ENCODE measurements at places on chromosomes 2 and 18. TPM values are rescaled to one million over a fixed set of nuclear protein-coding genes. Genes with fewer than 3 reads are reported as not detected.

RFX8 gene
- polyA plus RNA-seq: not detected

CHRNG gene
- polyA plus RNA-seq: not detected

PPP1R1C gene
- not detected for polyA plus RNA-seq

ALPI gene
- not detected for polyA plus RNA-seq

MLPH gene
- not detected for polyA plus RNA-seq

POU3F3 gene
- not detected for polyA plus RNA-seq

DSC2 gene
- 4.7 TPM for polyA plus RNA-seq

SCYGR4 gene
- polyA plus RNA-seq: not detected

RAPGEF4 gene
- not detected for polyA plus RNA-seq

CNRIP1 gene
- 1.3 TPM for polyA plus RNA-seq

SOWAHC gene
- polyA plus RNA-seq: not detected

LDLRAD4 gene
- not detected for polyA plus RNA-seq

LINC00305 gene
- not detected for polyA plus RNA-seq

TBC1D8 gene
- 1.2 TPM for polyA plus RNA-seq

FSIP2 gene
- polyA plus RNA-seq: not detected

SERPINB5 gene
- polyA plus RNA-seq: 0.20 TPM

TNFRSF11A gene
- 0.03 TPM for polyA plus RNA-seq

ZEB2 gene
- 46.5 TPM for polyA plus RNA-seq

DARS1 gene
- polyA plus RNA-seq: 89.7 TPM

C2orf78 gene
- polyA plus RNA-seq: 0.45 TPM

HOXD13 gene
- polyA plus RNA-seq: not detected

ERFE gene
- 7.1 TPM for polyA plus RNA-seq

FAM117B gene
- 1.7 TPM for polyA plus RNA-seq

UGT1A5 gene
- not detected for polyA plus RNA-seq

CDK5R2 gene
- polyA plus RNA-seq: not detected

IL1RL2 gene
- not detected for polyA plus RNA-seq

ALK gene
- not detected for polyA plus RNA-seq

RIOK3 gene
- polyA plus RNA-seq: 53.9 TPM

L3MBTL4 gene
- polyA plus RNA-seq: not detected

DUSP2 gene
- polyA plus RNA-seq: not detected

NCKAP5 gene
- not detected for polyA plus RNA-seq

PLB1 gene
- polyA plus RNA-seq: 0.07 TPM

TMEFF2 gene
- polyA plus RNA-seq: not detected

LGALSL gene
- not detected for polyA plus RNA-seq

WDPCP gene
- polyA plus RNA-seq: 1.6 TPM

NDC80 gene
- polyA plus RNA-seq: 82.2 TPM

TDRD15 gene
- not detected for polyA plus RNA-seq

CYS1 gene
- polyA plus RNA-seq: 0.13 TPM
